ENCODE measurements at places on chromosomes 5 and 9.
A peak's percentile ranks its signal among the peaks of the same experiment; 100 is the strongest.

- no peak for DNase-seq
Observed at GRCh38 chr9:77488439-77489126, 159.5 kb downstream of the GNA14 start.

- no peak for DNase-seq
Observed at GRCh38 chr5:52269401-52269800, 518.3 kb upstream of the ITGA1 start.

- no peak for DNase-seq
Observed at GRCh38 chr9:109421026-109421970, 76.8 kb downstream of the PTPN3 start.

GRCh38 chr9:3647652-3648051 lies 121.9 kb upstream of the RFX3 start:
- DNase-seq, result no peak

GRCh38 chr9:6711403-6711802 lies 46.4 kb upstream of the KDM4C start:
- DNase-seq, result no peak

- DNase-seq, result no peak
Observed at GRCh38 chr5:138109463-138110265, 25.8 kb downstream of the WNT8A start.

GRCh38 chr9:134007150-134007549 lies 15.0 kb upstream of the VAV2 start:
- no peak for DNase-seq

DNA sequence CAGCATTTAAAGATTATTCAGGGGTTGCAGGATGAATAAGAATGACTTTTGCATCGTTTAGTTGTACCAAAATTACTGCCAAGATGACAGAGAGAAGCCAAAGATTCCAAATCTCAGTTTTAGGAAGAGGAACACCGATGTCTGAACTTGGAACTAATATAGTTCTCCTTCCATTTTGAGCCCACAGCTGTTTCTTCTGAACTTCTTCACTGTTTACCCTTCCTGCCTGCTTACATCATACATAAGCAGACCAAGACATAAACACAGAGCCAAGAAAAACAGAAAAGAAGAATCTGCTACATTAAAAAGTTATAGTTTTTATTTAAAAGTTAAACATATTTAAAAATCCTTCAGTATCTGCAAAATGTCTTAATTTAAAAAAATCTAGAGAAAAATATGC lies 146.9 kb upstream of the RAPGEF1 start:
- DNase-seq, result no peak

- no peak for DNase-seq
Observed at GRCh38 chr9:133694686-133695085, 43.5 kb downstream of the SARDH start.

GRCh38 chr5:176415240-176415951 lies 943 bp downstream of the CLTB start:
- no peak for DNase-seq

- no peak for DNase-seq
Observed at GRCh38 chr9:21684831-21685362, 117.5 kb upstream of the MTAP start.

GRCh38 chr9:127397646-127398274 lies 791 bp downstream of the SLC2A8 start:
- peak; percentile 17 for DNase-seq

GRCh38 chr9:137123468-137123837 lies 8.9 kb upstream of the DPP7 start:
- no peak for DNase-seq

DNA sequence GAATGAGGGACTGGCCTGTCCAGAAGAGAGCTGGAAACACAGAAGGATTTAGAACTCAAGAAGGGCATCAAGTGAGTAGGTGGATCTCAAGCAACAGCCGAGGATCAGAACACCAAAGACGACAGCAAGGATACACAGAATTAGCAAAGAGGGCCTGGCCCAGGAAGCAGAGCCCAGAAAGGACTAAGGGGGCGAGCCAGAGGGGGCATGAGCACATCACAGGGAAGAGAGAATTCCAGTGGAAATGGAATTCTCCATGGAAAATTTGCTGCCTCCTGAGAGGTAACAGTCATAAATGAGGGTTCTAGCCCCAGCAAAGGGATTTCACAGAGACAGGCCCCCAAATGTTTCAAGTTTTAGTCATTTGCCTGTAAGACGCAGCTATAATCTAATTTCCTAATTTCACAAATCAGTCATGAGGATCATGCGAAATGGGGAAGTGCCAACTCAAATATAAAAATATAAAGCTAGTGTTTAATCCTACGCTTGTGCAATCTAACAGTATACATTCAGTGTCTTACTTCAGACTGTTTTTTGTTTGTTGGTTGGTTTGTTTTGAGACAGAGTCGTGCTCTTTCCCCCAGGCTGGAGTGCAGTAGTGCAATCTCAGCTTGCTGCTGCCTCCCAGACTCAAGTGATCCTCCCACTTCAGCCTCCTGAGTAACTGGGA lies 46.7 kb downstream of the FNBP1 start:
- DNase-seq, result no peak

GRCh38 chr9:17876687-17877086 lies 297.8 kb downstream of the SH3GL2 start:
- DNase-seq, result no peak

- no peak for DNase-seq
Observed at GRCh38 chr5:150469718-150470469, 20.4 kb upstream of the RPS14 start.
